ENCODE measurements at places on chromosomes 7 and 10. TPM values are rescaled to one million over a fixed set of nuclear protein-coding genes. Genes with fewer than 3 reads are reported as not detected.
A peak's percentile ranks its signal among the peaks of the same experiment; 100 is the strongest.

Gene NME8
- not detected for polyA plus RNA-seq

Gene MXI1
- polyA plus RNA-seq: 44.0 TPM

Gene CYP2E1
- 1.6 TPM for polyA plus RNA-seq

Gene TYW1
- polyA plus RNA-seq: 10.9 TPM

Gene PAPOLB
- not detected for polyA plus RNA-seq

Gene HOXA11
- polyA plus RNA-seq: 20.1 TPM

DNA sequence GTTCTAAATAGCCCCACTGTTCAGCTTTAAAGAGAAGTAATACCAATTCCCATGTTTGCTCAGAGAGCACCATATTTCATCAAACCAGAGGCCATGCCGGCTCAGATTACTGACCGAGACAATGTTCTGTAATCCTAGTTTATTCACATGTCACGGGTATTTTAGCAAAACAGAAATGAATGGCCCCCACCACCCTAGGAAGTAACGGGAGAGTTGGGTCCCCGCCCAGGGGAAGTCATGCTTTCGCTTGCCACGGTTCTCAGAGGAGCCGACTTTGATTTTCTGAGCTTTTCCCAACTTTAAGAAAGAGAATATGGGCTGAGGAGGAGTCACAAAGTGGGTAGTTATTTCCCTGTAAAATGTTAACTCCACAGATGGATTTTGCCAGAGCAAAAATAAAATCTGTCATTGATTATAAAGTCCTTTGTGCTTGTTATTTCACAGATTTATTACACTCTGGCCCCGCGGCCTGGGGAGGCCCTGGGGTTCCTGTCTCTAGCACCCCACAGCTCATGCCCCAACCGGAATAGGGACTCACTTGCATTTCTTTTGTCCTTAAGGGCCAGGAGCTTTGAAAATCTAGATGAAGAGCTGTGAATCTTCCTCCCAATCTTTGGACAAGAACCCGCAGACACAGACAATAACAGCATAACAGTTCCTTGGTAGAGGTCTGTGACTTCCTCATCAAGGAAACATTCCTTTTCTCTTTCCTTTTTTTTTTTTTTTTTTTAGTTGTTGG, 3.7 kb upstream of the GDF10 start:
- peak; percentile 48 for DNase-seq

- DNase-seq: no peak
Observed at GRCh38 chr7:121924269-121925186, 51.6 kb downstream of the PTPRZ1 start.

- peak; percentile 56 for DNase-seq
Observed at GRCh38 chr10:94571528-94571927, 25.9 kb downstream of the HELLS start.

DNA sequence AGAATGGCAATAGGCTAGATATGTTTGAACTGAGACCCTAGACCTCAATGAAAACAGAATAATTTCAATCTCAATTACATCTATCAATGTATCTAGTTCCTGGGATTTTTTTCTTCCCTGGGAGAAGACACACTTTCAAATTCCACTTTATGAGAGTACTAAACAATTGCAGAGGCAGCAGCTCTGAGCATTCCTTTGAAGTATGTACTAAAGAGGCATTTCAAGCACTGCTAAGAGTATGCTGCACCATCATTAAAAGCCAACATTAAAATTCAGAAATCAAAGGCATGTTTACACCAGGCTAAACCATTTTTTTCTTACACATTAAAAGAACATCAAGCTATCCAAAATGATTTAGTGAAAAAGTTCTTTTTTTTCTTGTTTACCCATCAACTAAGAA, 297.9 kb upstream of the CACNA2D1 start:
- no peak for DNase-seq

- no peak for DNase-seq
Observed at GRCh38 chr7:99380032-99380822, 5.7 kb downstream of the ARPC1B start.

DNA sequence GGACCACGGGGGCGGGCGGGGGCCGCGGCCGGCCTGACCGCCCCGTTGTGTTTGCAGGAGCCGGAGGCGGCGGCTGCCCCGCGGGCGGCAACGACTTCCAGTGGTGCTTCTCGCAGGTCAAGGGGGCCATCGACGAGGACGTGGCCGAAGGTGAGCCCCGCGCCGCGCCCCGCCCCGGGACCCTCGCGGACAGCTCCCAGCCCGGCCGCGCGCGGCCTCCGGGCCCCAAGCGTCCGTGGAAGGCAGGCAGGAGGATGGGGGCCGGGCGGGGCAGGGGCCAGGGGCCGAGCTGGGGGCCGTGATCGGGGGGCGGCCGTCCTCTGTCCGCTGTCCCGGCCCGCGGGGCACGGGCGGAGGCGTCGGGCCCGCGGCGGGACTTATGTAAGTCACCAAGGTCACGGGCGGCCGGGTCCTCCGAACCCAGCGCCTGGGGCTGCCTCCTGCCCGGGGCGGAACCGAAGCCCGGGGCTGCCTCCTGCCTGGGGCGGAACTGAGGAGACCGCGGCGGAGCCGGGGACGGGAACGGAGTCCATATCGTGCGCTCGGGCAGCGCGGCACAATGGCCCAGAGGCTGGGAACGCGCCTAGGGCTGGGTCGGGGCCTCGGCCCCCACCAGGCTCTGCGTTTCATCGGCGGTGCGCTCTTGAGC, 497 bp downstream of the PPP2R2D start:
- peak; percentile 42 for DNase-seq

GRCh38 chr7:46752881-46753366, 829.0 kb downstream of the TNS3 start:
- DNase-seq: no peak

- DNase-seq: no peak
Observed at GRCh38 chr10:98418665-98419468, 3.9 kb upstream of the PYROXD2 start.

GRCh38 chr10:32949221-32949678, 8.8 kb downstream of the ITGB1 start:
- DNase-seq: no peak

GRCh38 chr7:2507208-2507916, 12.2 kb upstream of the LFNG start:
- no peak for DNase-seq

DNA sequence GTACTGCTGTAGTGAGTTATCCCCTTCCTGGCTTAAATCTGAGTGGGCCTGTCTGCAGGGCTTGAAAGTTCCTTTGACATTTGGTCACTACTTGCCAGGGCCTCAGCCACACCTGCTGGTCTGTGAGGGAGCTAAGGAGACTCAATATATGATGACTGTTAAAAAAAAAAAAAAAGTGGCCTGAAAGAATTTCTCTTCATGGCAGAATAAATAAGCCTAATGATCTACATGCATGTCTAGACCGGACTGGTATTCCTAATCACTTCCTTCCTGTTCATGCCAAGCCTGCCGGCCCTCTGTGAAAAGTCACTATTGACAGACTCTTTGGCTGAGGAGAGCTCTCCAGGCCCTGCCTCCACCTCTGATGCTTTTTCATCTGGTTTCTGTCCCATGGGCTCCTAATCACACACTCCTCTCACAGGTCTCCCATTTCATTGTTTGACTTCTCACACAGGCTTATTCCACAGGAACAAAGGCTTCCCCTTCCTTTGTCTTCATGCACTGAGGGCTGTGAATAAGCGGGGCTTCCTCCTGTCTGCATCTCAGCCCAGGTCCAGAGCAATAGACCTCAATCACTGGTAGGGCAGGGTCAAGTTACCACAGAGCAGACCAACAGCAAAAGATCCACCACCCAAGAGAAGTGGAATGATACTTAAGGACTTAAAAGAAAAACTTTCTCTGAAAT, 99.1 kb upstream of the SEC61G start:
- no peak for DNase-seq

GRCh38 chr10:108901781-108902618, 1021.3 kb downstream of the XPNPEP1 start:
- DNase-seq: no peak

GRCh38 chr7:82443036-82443546, 486 bp downstream of the CACNA2D1 start:
- no peak for DNase-seq

DNA sequence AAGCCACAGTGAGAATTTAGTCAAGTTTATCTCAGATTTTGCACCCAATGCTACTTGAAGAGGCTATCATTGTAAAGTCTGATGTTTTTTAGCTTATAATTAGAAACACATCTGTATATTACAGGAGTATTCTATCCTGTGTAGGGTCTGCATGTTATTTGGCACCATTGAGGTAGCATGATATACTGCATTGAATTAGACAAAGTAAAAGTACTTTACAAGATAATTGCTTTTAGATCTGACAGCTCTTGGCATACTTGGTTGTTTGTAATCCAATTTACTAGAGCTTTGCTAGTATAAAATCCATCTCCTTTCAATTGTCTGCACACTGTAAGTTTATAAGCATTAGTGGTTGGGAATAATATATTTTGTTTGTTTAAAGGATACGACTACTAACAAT, 714.3 kb downstream of the ANKRD7 start:
- no peak for DNase-seq

Measured in brain (organoid and tissue), 16 donors.